DMS79 treated with DMSO at 0.1 percent for 48 hours (cell line): ENCODE measurements at places on chromosomes 12 and 14.

- DNase-seq = no peak
Measured at GRCh38 chr12:34215213-34215892, 193.1 kb downstream of the ALG10 start.

GRCh38 chr14:77265561-77266335 is 5.3 kb downstream of the NGB start:
- DNase-seq = no peak

GRCh38 chr12:112820796-112821195 is 29.2 kb downstream of the RPH3A start:
- no peak for DNase-seq

- no peak for DNase-seq
Measured at GRCh38 chr12:119910586-119910985, 33.5 kb upstream of the CIT start.

DNA sequence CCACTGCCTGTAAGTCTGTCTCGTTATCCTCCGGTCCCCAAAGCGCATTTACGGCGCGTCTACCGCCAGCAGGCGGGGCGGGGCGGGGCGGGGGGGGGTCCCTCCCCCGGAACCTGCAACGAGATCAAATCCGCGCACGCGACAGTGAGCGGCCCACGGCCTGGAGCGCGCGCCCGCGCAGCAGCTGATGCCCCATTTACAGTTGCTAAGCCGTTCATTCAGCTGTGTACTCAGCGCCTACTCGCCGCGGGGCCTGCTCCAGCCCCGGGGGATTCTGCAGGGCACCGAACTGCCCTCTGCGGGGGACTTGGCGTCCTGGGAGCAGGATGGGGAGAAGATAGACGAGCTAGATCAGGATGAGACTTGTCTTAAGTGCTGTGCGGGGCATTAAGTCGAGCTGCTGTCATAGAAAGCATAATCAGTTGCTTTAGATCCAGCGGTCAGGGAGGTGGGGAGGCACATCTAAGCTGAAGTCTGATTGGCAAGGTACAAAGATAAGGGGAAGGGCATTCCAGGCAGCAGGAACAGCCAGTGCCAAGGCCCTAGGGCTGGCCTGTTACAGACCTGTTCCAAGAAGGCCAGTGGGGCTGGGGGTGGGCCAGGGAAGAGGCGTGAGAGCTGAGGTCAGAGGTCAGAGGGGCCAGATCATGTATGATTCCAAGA is 1.4 kb upstream of the CCDC85C start:
- DNase-seq = peak; percentile 87

DNA sequence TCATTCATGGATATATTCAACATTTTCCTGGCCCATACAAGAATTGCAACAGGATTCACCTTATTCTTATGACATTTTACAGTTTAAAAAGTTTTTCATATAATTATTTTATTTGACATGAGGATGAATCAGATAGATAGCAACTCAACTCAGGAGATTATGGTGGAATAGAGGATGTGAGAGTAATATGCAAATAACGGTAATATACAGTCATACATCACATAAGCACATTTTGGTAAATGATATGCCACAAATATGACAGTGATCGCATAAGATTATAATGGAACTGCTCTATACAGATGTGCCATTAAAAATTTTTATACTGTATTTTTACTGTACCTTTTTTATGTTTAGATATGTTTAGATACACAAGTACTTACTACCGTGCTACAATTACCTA is 24.1 kb upstream of the CRADD start:
- DNase-seq = no peak

DNA sequence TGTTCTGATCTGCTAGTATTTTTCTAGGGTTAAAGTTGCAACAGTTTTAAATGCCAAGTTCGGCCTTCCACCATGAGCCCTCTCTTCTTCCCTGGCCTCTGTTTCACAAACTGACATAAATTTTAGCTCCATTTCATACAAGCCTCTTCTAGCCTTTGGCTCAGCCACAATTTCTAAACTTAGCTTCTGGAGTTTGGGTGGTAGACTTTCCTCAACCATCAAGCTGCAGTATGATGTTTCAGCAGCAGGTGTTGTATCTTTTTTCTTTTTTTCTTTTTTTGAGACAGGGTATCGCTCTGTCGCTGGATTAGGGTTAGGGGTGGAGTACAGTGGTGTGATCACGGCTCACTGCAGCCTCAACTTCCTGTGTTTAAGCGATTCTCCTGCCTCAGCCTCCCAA is 29.4 kb downstream of the SETD3 start:
- no peak for DNase-seq

GRCh38 chr12:110005319-110005973 is 6.2 kb downstream of the ANKRD13A start:
- no peak for DNase-seq

DNA sequence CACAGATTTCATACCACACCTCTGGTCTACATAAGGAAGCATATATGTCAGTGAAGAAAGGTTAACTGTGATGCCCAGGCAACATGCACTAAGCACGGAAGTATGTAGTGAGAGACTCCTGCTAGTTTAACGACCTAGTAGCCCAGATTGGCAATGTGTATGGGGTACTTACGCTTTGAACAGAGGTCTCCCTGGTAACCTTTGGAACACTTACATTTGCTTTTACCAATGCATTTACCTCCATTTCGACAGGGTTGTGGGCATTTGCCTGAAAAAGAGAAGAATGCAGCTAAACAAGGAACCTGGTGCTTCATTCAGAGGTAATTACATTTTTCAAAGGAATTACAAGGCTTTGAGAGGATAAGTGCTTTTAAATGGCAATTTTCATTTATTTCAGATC is 65.2 kb downstream of the WIF1 start:
- DNase-seq = no peak

- no peak for DNase-seq
Measured at GRCh38 chr12:103855896-103856657, 15.0 kb upstream of the NT5DC3 start.

DNA sequence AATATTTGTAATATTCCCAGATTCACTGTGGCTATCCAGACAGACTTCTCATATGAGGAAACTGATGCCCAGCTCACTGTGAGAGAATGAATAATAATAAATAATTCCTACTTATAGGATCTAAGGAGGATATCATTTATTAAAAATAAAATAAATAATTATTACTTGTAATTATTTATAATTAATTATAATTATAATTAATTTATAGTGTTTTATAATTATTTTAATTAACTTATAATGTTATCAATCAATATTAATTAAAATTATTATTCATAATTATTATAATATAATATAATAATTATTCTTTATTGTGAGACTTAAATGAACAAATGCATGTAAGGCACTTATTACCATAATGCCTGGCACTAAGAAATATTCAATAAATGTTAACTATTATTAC is 192.8 kb downstream of the GALC start:
- DNase-seq = no peak

DNA sequence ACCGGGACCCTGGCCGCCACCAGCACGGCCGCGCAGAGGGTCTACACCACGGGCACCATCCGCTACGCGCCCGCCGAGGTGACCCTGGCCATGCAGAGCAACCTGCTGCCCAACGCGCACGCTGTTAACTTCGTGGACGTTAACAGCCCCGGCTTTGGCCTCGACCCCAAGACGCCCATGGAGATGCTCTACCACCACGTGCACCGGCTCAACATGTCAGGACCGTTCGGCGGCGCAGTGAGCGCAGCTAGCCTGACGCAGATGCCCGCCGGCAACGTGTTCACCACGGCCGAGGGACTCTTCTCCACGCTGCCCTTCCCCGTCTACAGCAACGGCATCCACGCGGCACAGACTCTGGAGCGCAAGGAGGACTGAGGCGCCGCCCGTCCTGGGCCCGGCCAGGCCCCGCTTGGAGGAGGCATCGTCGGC is 150.1 kb downstream of the EGLN3 start:
- no peak for DNase-seq

GRCh38 chr14:68372368-68372767 is 420.5 kb downstream of the ZFP36L1 start:
- DNase-seq = no peak

DNA sequence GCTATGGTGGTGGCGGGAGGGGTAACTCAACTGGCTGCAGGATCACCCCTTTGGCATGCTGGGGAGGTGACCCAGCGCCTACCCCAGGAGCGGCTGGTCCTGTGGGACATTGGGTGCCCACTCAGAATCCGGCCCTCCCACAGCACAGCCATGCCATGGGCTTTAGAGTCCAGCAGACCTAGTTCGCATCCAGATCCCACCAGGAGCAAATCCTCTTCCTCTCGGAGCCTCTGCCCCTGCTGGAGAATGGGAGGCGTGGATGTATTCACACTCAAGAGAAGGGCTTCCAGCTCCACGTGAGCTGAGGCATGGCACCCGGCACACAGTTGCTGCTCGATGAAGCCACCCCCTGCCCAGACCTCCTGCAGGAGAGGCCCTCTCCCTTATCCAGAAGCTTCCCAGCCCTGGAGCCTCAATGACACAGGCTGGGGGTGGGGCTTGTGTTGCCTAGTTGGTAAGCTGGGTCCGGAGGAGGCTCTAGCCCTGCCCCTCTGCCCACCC is 17.7 kb downstream of the FAM222A start:
- DNase-seq = no peak

DNA sequence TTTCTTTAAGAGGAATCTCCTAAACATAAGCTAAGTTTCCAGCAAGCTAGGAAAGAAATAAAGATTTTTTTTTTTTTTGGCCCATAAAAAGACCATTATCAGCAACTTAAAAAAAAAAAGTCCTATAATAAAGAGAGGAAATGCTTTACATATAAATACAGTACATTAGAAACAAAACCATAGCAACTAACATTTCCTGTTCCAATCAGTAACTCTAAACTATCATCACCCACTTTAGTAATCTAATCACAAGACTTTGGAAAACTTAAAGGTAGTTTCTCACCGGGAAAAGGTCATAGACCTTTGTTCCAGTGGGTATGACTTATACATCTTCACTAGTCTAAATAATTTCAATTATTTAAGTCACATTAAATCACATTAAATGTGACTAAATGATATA is 11.1 kb downstream of the SPTSSA start:
- DNase-seq = peak; percentile 59

DNA sequence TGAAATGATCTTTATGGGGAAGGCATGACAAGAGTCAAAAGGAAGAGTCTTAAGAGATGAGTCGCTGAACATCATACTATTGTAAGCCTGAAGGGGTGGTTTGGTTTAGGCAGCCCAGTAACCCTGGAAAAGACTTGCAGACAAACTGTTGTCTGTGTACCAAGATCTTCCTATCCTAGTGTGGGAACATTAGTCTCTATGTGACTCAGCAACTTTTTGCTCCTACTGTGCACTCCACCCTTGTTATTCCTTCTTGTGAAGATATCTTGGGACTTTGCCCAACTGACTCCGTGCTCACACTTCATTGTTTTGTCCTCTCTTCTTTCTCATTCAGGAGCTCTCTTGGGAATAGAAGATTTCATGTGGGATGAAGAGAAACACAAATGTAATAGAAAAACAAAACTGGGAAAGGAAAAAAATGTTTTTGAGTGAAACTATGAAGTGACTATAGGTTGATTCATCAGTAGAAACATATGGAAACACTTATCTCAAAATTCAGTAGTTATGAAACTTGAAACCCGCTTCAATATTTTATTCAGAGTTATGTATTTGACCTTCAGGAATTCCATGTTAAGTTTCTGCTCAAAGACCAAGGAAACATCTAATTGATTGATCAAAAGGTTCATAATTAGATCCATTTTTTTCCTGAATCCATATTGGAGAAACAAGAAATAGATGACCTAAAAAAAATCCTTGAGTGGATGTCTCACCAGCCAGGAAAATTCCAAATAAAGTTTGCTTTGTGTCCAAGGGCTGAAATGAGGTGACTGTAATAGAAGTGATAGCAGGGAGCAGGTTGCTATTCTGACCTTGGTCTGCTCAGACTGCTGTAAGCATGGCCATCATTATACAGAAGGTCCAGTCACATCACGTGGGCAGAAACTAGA is 67.2 kb downstream of the BTG1 start:
- DNase-seq = no peak

DNA sequence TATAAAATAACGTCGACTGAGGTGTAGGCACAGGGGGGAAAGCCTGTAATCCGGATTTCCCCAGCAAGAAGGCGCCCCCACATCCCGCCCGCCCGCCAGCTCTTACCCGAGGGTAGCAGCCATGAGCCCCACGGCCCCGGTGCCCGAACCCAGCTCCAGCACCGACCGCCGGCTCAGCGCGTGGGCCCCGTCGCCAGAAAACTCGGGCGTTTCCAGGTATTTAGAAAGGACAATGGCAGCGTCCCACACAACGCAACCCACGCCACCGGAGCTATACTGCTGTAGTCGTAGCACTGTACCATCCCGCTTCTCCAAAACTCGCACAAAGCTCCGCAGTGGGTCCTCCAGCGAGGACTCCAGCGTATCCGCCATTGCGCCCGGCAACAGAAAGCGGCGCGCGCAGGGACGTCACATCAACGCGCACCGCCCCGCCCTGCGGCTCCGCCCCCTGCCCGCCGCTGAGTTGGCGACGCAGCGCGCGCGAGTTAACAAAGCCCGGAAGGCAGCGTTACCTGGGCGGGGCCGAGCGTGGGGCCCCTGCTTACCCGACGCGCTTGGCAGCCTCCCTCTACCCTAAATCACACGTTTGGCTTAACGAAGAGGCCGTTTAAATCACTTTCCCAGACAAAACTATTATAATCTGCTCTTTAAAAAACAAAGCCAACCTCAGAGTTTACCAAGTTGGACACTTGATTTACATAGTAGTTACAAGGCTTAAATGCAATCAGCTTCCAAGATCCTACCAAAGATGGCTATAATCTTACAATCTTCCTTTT is at the start of gene VCPKMT:
VCPKMT (minus strand) TSS at position 392 of the 776 bp plus-strand sequence; CDS start at position 372, 20 bp downstream.
- peak; percentile 99 for DNase-seq

- DNase-seq = no peak
Measured at GRCh38 chr12:2080604-2081003, 27.8 kb downstream of the CACNA1C start.

DNA sequence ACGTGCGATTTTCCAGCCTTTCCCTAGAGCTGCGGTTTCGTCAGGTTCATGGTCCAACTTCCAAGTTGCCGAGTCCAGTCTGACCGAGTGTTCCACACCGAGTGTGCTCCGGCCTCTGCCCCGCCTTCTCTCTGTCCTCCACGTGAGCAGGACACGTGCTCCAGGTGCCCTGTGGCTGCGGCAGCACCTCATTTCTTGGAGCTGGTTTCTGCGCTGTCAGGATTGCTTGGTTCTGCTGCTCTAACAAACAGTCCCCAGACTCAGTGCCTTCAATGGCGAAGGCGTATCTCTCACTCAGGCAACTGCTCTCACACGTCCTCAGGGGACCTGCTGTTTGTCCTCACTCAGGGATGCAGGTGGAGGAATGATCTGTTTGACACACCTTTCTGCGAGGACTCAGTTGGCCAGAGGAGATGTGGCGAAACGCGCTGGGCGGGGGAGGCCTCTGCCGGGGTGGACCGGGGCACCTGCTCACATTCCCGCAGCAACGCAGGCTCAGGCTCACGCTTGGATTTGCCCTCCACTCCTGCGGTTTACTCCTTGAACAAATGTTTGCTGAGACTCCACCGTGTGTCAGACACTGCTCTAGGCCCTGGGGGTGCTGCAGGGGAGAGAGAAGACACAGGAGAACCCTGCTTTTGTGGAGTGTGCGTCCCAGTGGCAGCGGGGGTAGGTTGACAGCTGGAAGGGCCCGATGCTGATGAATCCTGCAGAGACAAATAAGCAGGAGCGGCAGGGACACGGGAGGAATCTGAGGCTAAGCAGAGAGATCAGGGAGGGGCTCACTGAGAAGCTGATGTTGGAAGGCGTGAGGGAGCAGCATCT is 63.4 kb upstream of the FBRSL1 start:
- no peak for DNase-seq

GRCh38 chr12:31321897-31322228 is 4.1 kb downstream of the SINHCAF start:
- DNase-seq = no peak
